ENCODE measurements at places on chromosomes 7 and 10.

- DNase-seq = no peak
Observed at GRCh38 chr7:28953633-28954032, 4.5 kb downstream of the TRIL start.

DNA sequence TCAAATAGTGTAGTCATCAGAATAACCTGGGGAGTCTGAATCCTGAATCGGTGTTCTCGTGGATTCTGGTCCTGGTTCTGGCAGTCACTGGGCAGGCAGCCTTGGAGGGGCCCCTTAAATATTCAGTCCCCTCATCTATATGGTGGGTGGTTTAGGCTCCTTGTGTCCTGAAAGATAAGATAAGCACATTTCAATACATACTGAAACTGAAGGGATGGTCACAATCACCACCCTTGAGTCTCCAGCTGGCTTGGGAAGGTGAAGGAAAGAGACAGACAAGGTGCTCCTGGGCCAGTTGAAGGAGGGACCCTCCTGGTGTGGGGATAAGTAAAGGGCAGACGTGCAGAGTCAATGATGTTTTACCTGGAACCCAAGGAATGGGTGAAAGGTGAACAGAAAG is 146.7 kb downstream of the CXCL12 start:
- no peak for DNase-seq

GRCh38 chr7:150945853-150946420 is 32.2 kb downstream of the KCNH2 start:
- no peak for DNase-seq

DNA sequence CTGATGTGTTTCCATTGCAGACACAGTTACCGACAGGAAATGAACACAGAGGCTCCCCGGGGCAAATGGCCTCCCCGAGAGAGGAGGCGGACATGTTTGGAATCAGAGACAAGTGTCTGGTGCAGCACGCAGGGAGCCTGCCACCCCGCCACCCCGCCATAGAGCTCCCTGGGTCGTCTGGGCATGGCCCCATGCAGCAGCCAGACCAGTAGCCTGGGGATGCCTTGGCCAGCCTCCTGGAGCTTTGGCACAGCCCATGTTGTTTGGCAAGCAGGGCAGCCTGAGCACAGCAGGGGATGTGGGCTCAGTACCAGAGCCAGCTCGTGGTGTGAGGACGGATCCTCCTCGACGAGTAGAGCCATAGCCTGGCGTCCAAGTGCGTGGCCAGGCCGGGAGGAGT is 80.8 kb downstream of the NKX6-2 start:
- no peak for DNase-seq

- no peak for DNase-seq
Observed at GRCh38 chr7:2042650-2043049, 190.1 kb downstream of the MAD1L1 start.

DNA sequence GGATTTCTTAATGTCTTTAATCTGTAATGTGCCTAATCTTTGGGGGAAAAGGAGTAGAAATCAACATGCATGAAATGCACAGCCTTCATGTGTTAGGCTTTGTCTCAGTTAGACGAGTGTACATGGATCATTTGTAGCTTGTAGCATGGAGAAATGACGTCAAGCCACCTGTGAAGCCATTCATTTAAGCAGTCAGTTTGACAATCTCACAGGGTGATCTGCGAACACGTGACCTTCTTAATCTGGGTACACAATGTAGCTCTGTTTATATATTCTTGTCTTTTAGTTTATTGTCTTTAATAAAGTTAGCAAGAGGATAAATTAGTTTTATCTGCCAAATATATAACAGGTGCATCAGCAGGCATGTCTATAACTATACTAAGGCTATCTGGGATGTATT is 351.9 kb upstream of the LRGUK start:
- DNase-seq = no peak

- peak; percentile 3 for DNase-seq
Observed at GRCh38 chr7:40673285-40673684, 538.5 kb downstream of the SUGCT start.

- no peak for DNase-seq
Observed at GRCh38 chr10:17780727-17781126, 28.4 kb upstream of the MRC1 start.

- no peak for DNase-seq
Observed at GRCh38 chr10:103599211-103599610, 105.7 kb downstream of the NEURL1 start.

DNA sequence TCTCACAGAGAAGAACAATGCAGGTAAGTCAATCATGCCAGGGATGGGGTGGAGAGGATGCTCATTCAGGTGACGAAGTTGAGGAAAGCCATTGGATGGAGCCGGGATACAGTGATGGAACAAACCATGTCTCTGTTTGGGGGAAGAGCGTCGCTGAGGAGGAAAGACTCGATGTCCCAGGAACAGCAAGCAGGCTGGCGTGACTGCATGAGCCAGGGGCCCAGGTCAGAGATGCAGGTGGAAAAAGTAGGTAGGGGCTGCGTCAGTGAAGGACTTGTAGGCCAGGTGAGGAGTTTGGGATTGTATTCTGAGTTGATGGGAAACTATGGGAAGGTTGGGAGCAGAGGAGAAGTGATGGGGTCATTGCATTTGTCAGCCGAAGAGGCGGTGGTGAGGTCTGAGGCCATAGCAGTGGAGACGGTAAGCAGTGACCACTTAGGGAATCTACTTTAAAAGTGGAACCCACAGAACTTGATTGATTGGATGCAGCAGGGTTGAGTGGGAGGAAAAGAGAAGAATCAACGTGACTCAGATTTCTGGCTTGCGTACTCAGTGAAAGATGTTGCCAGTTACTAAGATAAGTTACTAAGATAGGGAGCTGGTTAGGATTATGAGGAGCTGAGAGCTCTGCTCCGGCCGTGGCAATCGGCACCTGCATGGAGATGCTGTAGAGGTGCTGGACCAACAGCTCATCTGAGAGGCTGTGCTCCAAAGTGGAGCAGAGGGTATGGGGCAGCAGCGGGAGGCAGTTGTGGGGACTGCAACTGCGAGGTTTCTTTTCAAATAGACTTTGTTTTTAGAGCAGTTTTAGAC is 12.5 kb upstream of the IL2RA start:
- peak; percentile 63 for DNase-seq

- no peak for DNase-seq
Observed at GRCh38 chr7:106768324-106768751, 96.7 kb upstream of the PIK3CG start.

- DNase-seq = no peak
Observed at GRCh38 chr7:69817121-69817520, 218.8 kb downstream of the AUTS2 start.

GRCh38 chr7:146654048-146654447 is 537.4 kb downstream of the CNTNAP2 start:
- DNase-seq = peak; percentile 8

DNA sequence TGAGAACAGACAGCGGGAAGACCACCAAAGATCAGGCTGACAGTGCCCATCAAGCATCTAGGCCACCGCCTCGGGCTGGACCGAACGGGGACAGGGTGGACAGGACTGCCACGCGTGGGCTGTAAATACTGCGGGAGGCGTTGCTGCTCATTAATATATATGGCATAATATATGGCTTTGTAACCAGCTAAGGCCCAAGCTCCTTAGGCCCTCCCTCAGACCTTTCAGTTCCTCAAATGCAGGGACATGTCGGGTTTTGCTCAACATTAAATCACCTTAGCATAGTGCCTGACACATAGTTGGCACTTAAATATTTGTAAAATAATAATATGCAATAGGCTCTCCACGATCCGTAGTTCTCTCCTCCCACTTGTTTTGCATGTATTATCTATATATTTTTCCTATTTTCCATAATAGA is 402 bp upstream of the TMEM168 start:
- DNase-seq = peak; percentile 49

DNA sequence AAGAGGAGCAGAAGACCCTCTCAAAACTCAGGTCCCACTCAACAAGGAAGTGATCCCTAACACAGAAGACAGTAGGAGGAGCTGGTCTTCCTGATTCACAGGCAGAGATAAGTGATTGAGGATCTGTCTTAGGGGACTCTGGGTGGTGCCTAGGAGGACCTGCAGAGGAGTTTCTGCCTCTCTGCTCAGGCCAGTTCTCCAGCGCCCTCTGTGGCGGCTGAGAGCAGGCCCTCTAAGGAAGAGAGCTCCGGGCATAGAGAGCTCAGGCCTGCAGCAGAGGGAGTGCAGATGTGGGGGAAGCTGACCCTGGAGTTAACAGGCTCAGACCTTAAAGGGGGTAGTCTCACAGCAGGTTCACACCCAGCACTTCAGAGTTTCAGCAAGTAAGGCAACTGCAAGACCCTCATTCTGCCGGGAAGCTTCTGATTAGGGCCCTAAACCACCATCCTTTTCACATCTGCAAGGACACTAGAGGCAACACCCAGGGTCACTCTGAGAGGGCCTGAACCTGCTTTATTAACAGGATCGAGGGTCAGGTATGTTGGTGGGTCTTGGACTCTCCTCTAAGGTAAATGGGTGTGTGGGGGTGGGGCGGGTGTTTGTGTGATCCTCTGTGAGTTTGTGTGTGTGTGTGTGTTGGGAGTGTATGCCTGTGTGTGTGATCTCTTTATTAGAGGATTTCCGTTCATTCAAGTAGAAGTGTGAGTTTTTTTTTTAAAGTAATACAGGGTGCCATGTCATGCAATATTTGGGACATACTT is 57.6 kb upstream of the TARP start:
- peak; percentile 86 for DNase-seq

All from OCI-M1 (cell line).